Fibroblast of skin of right biceps (primary cell): ENCODE measurements at places on chromosomes 12 and 14.
A peak's percentile ranks its signal among the peaks of the same experiment; 100 is the strongest.

- no peak for DNase-seq
Observed at GRCh38 chr12:9143929-9144729, 28.4 kb upstream of the A2M start.

GRCh38 chr14:77882636-77883035 lies 82.7 kb downstream of the ADCK1 start:
- DNase-seq = peak; percentile 58

DNA sequence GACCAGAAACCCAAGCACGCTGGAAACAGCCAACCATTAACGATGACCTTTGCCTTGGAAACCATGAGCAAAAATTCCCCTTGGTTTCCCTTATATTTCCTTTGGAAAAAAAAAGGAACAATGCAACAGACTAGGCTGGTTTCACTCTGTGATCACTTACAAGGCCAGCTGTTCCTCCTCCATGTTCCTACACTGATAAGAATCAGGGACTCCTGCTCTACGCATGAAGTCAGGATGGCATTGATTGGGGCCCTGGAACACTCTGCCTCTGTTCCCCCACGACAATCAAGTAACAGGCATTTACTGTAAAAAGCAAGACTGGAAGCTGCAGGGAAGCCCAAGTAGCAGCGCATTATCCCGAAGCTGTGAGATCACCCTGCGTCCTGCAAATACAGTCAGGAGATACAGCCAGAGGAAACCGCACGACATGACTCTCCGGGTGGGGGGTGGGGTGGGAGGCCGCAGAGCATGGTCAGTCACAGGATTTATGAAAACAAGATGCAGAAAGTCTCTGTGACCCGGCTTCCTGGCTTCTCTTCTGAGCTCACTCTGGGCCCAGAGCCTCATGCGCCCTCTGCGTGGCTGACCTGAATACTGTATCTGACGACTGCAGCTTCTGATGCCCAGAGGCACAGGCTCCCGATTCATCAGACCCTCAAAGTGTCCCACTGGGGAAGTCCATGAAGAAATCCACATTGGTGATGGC lies 31.1 kb downstream of the SSH1 start:
- peak; percentile 95 for DNase-seq

- peak; percentile 8 for DNase-seq
Observed at GRCh38 chr14:35122696-35123387, 490 bp downstream of the PRORP start.

DNA sequence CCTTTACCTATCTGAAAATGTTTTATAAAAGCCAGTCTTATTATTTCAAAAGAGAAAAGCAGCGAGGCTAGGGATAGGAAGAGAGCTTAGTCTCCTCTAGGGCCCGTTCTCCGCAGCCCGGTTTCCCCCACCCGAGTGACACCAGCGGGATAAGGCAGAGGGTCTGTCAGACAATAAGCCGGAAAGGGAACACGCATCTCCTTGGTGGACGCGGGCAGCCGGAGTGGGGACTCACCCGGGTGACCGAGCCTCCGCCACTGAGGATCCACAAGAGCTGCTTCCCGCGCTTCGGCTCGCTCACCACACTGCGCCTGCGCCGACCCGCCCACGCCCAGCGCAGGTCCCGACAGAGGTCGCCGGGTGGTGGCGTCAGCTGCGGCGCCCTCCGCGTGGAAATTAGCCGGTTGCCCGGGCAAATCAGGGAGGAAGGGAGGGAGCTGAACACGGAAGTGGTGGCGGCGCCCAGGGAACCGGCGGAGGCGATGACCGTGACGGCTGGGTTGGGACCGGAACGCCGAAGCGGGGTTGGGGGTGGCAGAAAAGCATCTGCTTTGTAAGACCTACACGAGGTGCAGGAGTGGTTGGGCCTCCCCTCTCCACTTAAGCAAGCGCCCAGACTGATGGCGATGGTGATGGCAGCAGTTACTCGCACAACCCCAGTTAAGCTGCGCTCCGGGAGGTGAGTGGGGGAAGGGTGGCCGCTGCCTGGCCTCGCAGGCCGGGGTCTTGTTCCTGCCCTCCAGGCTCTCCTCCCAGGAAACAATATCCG lies at the start of the genes SOCS4 and WDHD1:
Gene SOCS4 (plus strand): TSS at position 444 of the 769 bp plus-strand sequence. CDS start 15,806 bp downstream, outside the sequence.
Gene WDHD1 (minus strand): TSS at position 307 of the 769 bp plus-strand sequence. CDS start 312 bp downstream, outside the sequence.
- peak; percentile 93 for DNase-seq

GRCh38 chr14:50533241-50533705 lies 904 bp upstream of the MAP4K5 start:
- DNase-seq = no peak

DNA sequence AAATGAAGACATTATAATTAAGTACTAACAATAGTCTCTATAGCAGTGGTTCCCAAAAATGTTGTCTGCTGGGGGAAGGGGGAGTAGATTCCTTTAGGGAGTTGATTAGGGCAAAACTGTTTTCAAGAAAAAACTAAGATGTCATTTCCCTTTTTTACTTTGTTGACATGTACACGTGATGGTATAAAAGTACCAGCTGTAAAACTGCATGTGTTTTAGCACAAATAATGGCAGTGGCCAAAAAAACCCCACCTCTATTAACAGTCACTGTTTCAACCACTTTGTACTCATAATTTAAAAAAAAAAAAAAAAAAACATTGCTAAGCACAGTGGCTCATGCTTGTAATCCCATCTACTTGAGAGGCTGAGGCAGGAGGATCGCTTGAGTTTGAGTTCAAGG lies 61.7 kb downstream of the PPP1R12A start:
- DNase-seq = no peak

DNA sequence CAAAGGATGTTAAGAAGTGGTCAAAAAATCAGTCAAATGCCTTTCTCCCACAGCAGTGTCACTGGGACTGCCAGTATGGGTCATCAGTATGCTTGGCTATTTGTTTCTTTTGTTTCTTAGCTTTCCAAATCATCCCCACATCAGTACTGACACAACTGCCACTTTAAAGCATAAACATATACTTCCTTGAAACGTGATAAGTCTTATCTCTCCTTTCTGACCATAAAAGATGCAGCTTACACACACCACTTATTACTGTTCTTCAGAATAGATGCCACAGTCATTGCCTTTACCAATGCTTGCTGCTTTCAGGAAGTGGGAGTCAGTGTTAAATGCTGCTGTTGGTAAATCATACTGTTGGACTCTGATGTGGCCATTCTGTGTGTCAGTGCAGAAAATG lies 18.6 kb upstream of the GARIN2 start:
- no peak for DNase-seq
